ENCODE measurements at places on chromosomes 5 and 9.

DNA sequence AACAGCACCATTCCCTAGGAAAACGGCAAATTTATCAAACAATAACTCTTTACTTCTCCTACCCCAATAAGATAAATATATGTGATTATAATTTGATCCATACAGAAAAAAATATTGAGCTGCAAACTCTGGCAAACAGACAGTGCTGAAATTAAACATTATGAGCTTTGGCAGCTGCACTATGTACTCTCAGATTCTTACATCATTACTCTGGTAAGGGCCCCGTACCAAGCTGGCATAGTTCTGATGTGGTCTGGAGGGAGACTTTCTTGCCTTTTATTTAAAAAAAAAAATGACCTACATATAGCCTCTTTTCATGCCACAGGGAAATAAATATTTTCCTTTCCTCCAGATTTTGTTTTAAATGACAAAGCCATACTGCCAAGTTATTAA, 95.0 kb downstream of the NR6A1 start:
- DNase-seq = no peak

DNA sequence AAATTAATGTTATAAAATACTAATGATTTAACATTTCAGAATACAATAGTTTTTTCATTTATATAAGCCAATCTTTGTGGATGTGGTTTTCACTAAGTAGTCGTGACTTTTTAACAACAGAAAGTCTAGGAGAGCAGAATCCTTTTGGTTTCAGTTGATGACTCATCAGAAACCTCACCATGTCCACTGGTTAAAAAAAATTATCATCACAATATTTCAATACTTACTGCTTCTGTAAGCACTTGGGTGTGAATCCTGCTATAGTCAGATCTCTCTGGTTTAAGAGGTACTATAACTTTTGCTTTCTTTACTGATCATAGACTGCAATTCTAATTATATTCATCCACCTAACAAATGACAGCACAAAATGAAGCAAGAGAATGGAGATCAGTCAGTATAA, 77.2 kb downstream of the MRPS30 start:
- no peak for DNase-seq

DNA sequence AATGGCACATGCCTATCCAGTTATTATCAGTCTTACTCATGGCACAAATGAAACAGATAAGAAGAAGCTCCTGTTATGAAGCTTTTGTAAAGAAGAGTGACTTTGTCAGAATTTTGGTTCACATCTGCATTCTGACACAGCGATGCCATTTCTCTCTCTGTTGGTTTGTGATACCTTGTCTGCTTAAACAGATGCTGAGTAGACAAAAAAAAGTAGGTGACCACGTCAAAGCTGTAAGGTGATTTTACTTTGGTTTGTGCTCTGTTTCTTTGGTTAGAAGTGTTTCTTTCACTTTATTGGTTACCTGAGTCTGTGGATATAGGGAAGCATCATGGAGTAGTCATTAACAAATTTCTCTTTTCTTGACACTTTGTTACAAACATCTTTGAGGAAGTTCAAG, 422.3 kb upstream of the ADAMTSL1 start:
- DNase-seq = no peak

DNA sequence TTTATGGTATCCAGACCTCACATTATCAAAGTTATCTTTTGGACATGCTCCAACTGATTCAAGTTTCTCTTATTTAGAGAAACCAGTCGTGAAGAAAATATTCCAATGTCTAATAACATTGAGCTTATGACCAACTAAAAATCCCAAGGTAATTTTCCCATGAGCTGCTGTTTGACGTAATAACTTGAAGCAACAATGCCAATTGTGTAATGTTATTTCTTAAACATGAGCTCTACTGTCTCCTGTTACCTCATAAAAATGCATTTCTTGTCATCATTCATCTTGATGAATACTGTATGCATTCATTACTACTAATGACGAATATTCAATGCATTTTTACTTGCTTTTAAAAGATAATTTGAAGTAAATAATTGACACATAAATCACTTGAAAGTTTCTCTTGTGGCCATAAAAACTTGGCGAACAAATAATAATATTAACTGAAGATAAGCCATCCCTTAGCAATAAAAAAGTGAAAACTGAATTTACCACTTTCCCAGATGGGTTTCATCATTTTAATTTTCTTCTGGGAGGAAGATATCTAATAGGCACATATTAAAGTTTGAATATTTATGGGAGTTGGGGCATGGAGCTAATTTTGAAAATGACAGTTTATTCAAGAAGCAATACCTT, 424 bp upstream of the MARCOL start:
- no peak for DNase-seq

GRCh38 chr5:179802950-179803562, 3.6 kb downstream of the MGAT4B start:
- DNase-seq = no peak

DNA sequence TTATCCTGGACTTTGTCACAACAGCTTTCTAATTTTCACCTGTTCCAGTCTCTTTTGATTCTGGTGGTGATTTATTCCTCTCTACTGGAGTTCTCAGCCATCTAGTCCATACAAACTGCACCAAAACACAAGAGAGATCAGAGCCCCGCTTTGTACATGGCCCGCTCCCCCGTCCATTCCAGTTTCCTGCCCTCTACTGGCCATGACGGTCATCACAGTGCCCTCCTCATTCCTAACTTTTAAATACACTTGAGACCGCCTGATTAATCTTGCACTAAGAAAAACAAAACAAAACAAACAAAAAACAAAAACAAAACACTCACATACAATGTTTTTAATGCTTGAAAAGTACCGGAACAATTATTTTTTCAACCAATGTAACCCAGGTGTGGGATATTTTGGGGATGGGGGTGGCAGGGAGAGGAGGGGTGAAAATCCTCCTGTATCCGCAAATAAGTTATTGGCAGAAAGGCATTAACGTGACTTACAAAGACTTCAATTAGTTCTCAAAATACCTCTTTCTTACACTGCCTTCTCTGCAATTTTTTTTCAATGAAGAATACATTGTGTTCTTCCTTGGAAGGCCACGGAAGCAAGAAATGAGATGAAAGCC, 84.8 kb upstream of the PAM start:
- DNase-seq = no peak

GRCh38 chr5:18119156-18119785, 485.0 kb downstream of the TAF11L14 start:
- no peak for DNase-seq

DNA sequence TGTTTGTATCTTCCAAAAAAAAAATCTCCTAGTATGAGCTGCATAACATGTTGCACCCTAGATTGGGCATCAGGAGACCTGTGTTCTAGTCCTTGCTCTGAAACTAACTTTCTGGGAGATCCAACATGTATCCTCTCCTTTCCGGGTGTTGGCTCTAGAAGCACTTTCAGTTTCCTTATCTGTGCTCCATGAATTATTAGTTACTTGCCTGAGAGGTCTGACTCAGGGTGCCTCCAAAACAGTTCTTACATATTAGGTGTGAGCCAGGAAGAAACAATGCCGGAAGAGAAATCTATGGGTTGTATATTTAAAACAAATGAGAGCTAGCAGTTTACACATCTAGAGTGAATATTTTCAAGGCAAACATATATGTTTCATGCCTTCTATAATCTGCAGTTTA, 36.7 kb upstream of the SLC36A2 start:
- no peak for DNase-seq

DNA sequence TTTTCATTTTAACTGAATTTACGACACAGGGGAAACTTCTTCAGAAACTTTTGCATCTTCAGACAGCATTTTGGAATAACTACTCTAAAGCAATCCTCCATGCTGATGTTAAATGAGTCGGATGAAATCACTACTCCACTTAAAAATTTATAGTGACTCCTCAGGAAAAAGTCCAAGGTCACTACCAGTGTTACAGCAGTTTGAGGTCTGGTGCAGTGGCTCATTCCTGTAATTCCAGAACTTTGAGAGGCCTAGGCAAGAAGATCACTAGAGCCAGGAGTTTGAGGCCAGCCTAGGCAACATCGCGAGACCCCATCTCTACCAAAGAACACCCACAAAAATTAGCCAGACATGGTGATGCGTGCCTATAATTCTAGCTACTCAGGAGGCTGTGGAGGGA, 5.9 kb upstream of the GAS1 start:
- DNase-seq = no peak

DNA sequence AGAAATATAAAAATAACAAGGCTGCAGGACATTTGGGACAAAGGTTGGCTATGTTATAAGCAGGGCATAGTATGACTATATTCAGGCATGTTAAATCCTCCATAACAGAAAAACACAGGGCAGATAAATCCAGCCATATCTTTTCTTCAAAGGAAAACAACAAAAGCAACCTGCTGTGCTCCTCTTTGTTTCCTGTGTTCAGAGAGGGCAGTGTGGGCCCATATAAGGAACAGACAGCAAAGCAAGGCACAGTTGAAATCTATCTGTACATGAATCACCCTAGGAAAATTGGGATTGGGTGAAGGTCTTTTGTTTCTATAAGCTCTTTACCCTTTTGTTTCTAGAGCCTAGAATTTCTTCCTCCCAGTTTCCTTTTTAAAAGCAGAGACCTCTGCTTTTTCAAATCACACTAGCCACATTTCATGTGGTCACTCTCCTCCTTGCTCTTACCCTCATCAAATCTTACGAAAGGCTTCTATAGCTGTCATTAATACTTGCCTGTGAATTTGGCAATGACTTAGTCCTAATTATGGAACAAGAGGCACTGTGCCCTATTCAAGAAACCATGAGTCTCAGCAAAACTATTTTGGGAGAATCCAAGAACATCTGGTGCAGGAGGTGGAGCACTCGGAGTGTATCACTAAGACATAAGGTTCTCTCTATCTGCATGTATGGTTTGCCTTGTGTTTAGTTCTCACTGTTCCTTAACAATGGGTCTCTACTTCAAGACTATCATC, 1.8 kb downstream of the GZMA start:
- no peak for DNase-seq

- DNase-seq = no peak
Measured at GRCh38 chr9:137478613-137478961, 19.5 kb upstream of the NSMF start.

GRCh38 chr9:125180876-125181275, 8.7 kb downstream of the PPP6C start:
- DNase-seq = no peak

DNA sequence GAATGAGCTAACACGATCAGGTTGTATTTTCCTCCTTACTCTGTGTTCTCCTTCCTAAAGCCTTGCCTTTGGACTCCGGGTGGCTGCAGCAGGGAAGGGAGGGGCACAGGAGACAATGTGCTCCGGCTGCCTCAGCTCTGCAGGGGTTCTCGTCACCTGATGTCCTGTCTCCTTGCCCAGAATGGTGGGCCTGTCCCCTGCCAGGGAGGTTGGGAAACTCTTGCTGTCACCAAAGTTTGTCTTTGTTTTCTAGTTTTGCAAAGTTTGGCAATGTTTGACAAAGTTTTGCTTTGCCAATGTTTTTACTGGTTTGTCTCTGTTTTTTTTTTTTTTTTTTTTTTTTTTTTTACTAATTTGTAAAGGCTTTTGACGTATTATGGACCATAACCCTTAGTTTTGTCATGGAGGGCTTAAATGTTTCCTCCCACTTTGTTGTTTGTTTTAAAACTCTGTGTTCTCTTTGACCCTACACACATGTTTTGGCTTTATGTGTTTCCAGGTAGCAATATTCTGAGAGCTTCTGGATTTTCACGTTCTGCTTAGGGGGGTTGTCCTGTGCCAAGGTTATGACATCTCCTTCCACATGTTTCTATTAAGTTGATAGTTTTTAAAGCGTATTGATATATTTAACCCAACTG, 49.3 kb downstream of the GADD45G start:
- DNase-seq = no peak

DNA sequence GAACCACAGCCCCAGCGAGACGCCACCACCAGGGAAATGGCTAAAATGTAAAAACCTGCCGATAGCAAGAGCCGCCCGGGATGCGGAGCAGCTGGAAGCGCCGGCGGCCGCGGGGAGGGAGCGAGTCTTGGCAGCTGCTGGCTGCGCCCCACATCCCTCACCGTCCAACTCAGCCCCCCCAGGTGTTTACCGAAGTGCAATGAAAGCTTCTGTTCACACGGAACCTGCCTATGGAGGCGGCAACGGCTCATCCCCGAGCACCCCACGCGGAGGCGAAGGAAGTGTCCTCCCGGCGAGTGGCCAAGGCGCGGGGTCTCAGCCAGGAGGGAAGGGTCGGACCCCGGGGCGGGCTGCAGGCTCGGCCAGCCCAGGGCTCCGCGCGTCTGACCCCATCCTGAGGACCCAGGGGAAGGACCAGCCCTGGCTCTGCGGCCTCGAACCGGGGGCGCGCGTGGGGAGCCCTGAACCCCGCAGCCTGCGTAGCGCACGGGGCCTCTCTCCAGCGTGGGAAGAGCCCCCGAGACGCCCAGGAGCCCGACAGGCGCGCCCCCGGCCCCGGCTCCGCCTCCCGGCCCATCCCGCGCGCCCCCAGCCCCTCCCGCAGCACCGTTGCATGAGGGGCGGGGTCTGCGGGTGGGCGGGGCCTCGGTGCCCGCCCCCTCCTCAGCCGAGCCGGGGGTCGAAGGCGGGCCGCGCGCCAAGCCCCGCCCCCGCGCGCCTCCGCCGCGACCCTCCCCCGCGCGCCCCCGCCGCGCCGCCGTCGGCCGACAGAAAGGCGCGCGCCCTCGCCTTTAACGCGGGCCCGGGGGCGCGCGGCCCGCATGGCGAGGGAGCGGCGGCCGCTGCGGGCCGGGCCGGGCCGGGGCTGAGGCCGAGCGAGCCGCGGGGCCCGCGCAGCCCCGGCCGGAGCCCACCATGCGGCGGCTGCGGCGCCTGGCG, at the start of gene DIPK1B:
TSS of gene DIPK1B (plus strand) at position 822 of the 939 bp plus-strand sequence. CDS start at position 916, 94 bp downstream.
- DNase-seq = peak; percentile 20

- DNase-seq = no peak
Measured at GRCh38 chr9:109507421-109507838, 9.3 kb upstream of the PTPN3 start.

DNA sequence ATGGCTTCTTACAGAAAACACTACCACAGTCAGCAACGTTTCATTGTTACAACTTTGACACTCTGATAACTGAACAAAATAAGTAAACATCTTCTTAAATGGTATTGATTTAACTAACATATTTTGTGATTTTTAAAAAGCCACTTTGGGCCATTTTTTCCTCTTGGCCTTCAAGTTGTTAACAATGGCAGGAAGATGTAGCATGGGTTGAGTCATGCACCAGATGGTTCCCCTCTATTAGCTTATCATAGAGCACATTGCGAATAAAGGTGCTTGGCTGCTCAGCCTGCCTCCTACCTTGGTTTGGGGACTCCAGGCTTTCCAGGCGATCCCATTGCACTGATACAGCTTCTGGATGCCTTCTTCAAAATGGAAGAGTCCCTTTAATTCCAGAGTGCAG, 24.1 kb upstream of the CER1 start:
- DNase-seq = no peak

Measured in caudate nucleus (tissue), 63 donors.